ENCODE measurements at places on chromosomes 2 and 18. TPM values are rescaled to one million over a fixed set of nuclear protein-coding genes. Genes with fewer than 3 reads are reported as not detected.
A peak's percentile ranks its signal among the peaks of the same experiment; 100 is the strongest.

Gene MATN3
- 3.4 TPM for total RNA-seq

Gene CAPN14
- 0.23 TPM for total RNA-seq

Gene TMEM169
- total RNA-seq: not detected

Gene RAX
- not detected for total RNA-seq

Gene CNDP1
- not detected for total RNA-seq

Gene NFU1
- 49.7 TPM for total RNA-seq

Gene C2orf15
- total RNA-seq: not detected

Gene ALPG
- not detected for total RNA-seq

GRCh38 chr2:112768432-112768831, 4.0 kb upstream of the CKAP2L start:
- H3K36me3 ChIP-seq: no peaks in the 10 kb centered on the region
- H3K4me1 ChIP-seq: peaks cover 9% of the 10 kb centered on the region
- H3K27me3 ChIP-seq: no peaks in the 10 kb centered on the region
- no peak overlapping the region for H3K27ac ChIP-seq

- H3K27me3 ChIP-seq: no peaks in the 10 kb centered on the region
- H3K4me3 ChIP-seq: no peak overlapping the region
- H3K36me3 ChIP-seq: no peaks in the 10 kb centered on the region
- peak; percentile 31 for DNase-seq
Observed at GRCh38 chr18:24982831-24983230, 369.1 kb downstream of the ZNF521 start.

GRCh38 chr2:195106681-195107380, 550.2 kb upstream of the SLC39A10 start:
- no peaks in the 10 kb centered on the region for H3K4me1 ChIP-seq
- no peaks in the 10 kb centered on the region for H3K27me3 ChIP-seq
- no peak for DNase-seq
- no peak overlapping the region for H3K4me3 ChIP-seq
- no peak overlapping the region for H3K27ac ChIP-seq

- H3K4me3 ChIP-seq: no peak overlapping the region
- H3K27ac ChIP-seq: no peak overlapping the region
- no peaks in the 10 kb centered on the region for H3K4me1 ChIP-seq
- H3K27me3 ChIP-seq: peaks cover 6% of the 10 kb centered on the region
Observed at GRCh38 chr2:200665626-200666453, 80.0 kb downstream of the AOX1 start.

DNA sequence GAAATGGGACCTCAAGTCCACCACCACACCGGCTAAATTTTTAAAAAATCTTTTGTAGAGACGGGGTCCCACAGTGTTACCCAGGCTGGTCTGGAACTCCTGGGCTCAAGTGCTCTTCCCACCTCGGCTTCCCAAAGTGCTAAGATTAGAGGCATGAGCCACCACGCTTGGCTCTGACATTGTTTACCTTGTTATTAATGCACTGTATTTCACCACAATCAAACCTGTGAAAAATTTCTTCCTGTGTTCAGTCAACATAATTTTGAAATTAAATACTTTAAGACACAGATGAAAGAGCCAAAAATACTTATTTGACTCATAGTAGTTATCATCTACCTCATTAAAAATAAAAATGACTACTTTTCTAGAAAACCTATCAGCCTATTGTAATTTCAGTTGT, 16.0 kb upstream of the FAM124B start:
- DNase-seq: peak; percentile 51
- H3K36me3 ChIP-seq: no peaks in the 10 kb centered on the region

DNA sequence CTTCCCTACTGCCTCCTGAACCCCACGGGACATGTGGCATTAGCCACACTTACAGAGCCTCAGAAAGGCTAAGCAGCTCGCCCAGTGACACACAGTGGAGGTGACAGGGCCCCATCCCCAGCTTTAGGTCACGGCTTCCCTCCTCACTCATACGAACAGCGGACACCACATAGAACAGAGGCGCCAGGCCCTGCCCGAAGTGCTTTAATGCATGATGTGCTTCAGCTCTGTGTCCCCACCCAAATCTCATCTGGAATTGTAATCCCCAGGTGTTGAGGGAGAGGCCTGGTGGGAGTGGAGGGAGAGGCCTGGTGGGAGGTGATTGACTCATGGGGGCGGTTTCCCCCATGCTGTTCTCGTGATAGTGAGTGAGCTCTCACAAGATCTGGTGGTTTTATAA, 135.3 kb downstream of the PTGR3 start:
- no peak for DNase-seq
- no peaks in the 10 kb centered on the region for H3K36me3 ChIP-seq
- H3K27me3 ChIP-seq: no peaks in the 10 kb centered on the region
- no peak overlapping the region for H3K27ac ChIP-seq
- no peak overlapping the region for H3K4me3 ChIP-seq

DNA sequence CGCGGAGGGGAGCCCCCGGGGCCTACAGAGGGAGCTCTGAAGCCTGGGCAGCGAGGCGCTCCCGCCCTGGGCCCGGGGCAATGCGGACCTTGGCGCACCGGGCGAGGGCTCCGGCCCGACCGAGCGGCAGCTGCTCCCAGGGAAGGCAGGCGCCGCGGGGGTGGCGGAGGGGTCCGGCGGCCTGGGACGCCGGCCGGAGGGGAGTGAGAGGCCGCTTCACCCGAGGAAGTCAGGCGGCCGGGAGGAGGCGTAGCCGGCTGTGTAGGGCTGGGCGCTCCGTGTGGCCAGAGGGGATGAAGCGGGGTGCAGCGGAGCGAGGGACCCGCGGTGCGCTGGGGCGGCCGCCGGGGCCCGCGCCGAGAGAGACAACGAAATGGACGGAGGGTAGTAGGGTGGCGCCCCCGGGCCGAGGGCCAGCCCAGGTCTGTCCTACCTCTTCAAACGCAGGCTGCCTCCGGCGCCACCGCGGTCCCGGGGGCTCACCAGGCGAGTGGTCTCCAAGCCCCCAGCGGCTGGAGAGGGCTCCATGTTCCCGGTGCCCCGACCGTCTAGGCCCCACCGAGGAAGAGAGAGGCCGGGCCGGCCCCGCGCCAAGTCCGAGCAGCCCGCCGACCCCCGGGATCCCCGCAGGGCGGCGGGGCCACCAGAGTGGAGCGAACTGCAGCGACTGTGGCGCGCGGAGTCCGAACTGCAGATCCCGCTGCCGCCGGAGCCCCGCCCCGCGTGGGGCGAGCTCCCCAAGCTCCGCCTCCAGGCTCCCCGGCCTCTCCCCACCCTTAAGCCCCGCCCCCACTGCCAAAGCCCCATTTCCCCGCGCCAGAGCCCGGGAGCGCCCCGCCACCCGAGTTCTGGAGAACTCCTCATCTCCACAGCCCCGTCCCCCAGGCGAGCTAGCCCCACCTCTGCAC, at the start of gene SLC30A3:
Gene SLC30A3, minus strand, starts transcription at position 669 of the 908 bp plus-strand sequence. Its CDS starts 141 bp downstream, at position 528.
- peak; percentile 62 for DNase-seq
- no peak within 1 kb of the TSS for H3K27ac ChIP-seq
- peaks cover 4% of the 10 kb centered on the region for H3K36me3 ChIP-seq
- H3K27me3 ChIP-seq: peaks cover 15% of the 10 kb centered on the region

- DNase-seq: no peak
- H3K4me3 ChIP-seq: no peak overlapping the region
- no peak overlapping the region for H3K27ac ChIP-seq
- H3K36me3 ChIP-seq: no peaks in the 10 kb centered on the region
- peaks cover 12% of the 10 kb centered on the region for H3K27me3 ChIP-seq
- H3K4me1 ChIP-seq: no peaks in the 10 kb centered on the region
Observed at GRCh38 chr2:176689711-176690110, 420.5 kb downstream of the MTX2 start.

- no peak overlapping the region for H3K27ac ChIP-seq
- no peak for DNase-seq
- H3K36me3 ChIP-seq: no peaks in the 10 kb centered on the region
- no peak overlapping the region for H3K4me3 ChIP-seq
- no peaks in the 10 kb centered on the region for H3K4me1 ChIP-seq
- H3K27me3 ChIP-seq: no peaks in the 10 kb centered on the region
Observed at GRCh38 chr2:44680424-44680971, 261.0 kb upstream of the SIX3 start.

DNA sequence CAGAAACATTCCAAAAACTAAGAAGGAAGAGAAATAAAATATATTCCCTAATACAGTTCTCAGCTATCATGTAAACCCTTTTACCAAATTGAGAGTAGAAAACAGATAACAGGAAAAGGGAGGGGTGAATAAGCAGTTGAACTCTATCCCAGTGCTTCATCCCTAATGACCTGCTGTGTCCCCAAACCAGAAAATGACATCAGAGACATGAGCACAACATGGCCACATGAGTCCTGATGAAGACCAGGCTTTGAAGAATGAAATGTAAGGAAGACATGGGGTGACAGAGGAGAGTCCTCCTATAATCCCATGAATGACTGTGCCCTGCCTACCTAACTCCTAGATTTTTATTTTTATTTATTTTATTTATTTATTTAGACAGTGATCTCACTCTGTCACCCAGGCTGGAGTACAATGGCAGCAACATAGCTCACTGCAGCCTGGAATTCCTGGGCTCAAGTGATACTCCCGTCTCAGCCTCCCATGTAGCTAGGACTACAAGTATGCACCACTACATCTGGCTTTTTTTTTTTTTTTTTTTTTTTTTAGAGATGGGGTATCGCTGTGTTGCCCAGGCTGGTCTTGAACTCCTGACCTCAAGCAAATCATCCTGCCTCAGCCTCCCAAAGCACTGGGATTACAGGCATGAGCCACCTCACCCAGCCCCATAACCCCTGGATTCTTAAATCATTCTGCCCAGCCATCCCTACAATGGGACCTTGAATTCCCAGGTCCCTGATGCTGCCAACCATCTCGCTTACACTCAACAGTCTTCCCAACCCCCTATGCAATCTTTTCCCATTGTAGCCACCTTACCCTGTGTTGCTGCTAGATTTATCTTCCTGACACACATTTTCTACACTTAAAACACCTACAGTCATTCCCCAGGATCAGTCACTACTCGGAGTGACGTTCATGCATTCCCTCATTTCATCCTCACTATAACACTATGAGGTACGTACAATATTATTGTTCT, 64.5 kb downstream of the ANKRD44 start:
- no peaks in the 10 kb centered on the region for H3K36me3 ChIP-seq
- no peaks in the 10 kb centered on the region for H3K4me1 ChIP-seq
- H3K27me3 ChIP-seq: no peaks in the 10 kb centered on the region
- no peak overlapping the region for H3K27ac ChIP-seq
- DNase-seq: no peak

DNA sequence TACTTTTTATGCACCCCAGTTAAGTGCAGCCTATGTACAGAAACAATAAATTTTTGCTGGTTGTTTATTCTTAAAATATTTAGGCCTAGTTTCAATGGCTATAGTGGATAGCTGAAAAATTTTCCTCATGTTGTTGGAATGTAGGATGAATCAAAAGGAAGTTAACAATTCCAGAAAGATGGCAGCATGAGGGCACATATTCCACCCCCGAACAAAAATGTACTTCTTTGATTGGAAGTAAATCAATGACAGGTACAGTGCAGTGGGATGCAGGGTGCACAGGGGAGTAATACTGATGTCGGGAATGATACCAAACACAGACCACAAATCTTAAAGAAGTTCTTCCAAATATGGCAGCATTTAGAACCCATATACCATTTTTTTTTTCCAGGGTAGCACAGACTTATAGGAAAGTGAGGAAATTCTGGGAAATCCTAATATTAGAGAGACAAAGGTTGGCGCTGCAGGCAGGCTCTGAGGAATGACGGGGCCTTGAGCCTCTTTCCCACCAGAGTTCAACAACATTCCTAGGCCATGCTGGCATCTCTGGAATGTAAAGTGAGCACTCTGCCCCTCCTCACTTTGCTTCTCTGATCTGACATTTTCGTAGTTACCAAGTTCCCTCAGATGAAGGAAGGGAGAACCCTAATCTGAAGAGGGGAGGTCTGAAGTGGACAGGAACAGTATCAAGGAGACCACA, 36.6 kb upstream of the IKZF2 start:
- H3K4me3 ChIP-seq: no peak overlapping the region
- no peaks in the 10 kb centered on the region for H3K27me3 ChIP-seq
- no peak for DNase-seq
- H3K4me1 ChIP-seq: no peaks in the 10 kb centered on the region
- H3K36me3 ChIP-seq: no peaks in the 10 kb centered on the region

- H3K36me3 ChIP-seq: no peaks in the 10 kb centered on the region
- H3K4me3 ChIP-seq: no peak overlapping the region
- no peaks in the 10 kb centered on the region for H3K4me1 ChIP-seq
- H3K27me3 ChIP-seq: no peaks in the 10 kb centered on the region
Observed at GRCh38 chr2:61962095-61962984, 56.9 kb downstream of the COMMD1 start.

GRCh38 chr2:149000158-149000938, 38.2 kb upstream of the LYPD6B start:
- no peak for DNase-seq
- no peak overlapping the region for H3K4me3 ChIP-seq
- no peaks in the 10 kb centered on the region for H3K27me3 ChIP-seq
- H3K36me3 ChIP-seq: no peaks in the 10 kb centered on the region
- no peak overlapping the region for H3K27ac ChIP-seq

- H3K27ac ChIP-seq: no peak overlapping the region
- no peaks in the 10 kb centered on the region for H3K27me3 ChIP-seq
- no peaks in the 10 kb centered on the region for H3K36me3 ChIP-seq
- peaks cover 10% of the 10 kb centered on the region for H3K4me1 ChIP-seq
Observed at GRCh38 chr2:189683348-189683747, 8.9 kb downstream of the ANKAR start.

DNA sequence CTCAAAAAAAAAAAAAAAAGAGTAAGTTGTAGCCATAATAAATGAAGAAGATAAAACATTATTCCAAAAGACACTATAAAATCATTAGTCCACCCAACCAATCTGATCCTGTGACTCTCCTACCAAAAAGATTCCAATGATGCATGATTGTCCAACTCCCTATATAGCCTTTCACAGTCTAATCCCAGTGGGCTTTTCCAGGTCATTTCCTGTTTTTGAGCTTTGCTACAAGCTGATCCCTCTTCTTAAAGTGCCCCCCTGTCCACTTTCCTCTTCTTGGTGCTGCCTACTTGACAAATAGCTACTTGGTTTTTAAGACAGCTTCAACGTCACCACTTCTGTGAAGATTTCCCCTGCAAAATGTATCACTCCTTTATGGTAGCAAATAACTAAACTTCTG, 88.4 kb downstream of the SEMA4F start:
- peaks cover 15% of the 10 kb centered on the region for H3K4me1 ChIP-seq
- H3K36me3 ChIP-seq: no peaks in the 10 kb centered on the region
- DNase-seq: no peak
- no peak overlapping the region for H3K27ac ChIP-seq
- H3K27me3 ChIP-seq: no peaks in the 10 kb centered on the region

- no peaks in the 10 kb centered on the region for H3K27me3 ChIP-seq
- H3K4me3 ChIP-seq: no peak overlapping the region
- peak; percentile 52 for DNase-seq
- no peak overlapping the region for H3K27ac ChIP-seq
Observed at GRCh38 chr2:220687231-220687843, 884.8 kb downstream of the EPHA4 start.

GRCh38 chr2:232549655-232550353, 553 bp downstream of the TIGD1 start:
- peaks cover 6% of the 10 kb centered on the region for H3K4me1 ChIP-seq
- H3K36me3 ChIP-seq: no peaks in the 10 kb centered on the region
- peak overlapping the region; percentile 87 for H3K27ac ChIP-seq
- no peaks in the 10 kb centered on the region for H3K27me3 ChIP-seq
- DNase-seq: no peak

GRCh38 chr2:68715353-68716041, 19.1 kb upstream of the ARHGAP25 start:
- no peak overlapping the region for H3K27ac ChIP-seq
- H3K4me1 ChIP-seq: no peaks in the 10 kb centered on the region
- DNase-seq: peak; percentile 54
- H3K27me3 ChIP-seq: peaks cover 27% of the 10 kb centered on the region
